Heart right ventricle (tissue), 16 donors: ENCODE measurements at places on chromosomes 5 and 9. TPM values are rescaled to one million over a fixed set of nuclear protein-coding genes. Genes with fewer than 3 reads are reported as not detected.
A peak's percentile ranks its signal among the peaks of the same experiment; 100 is the strongest.

Gene CCDC152
- 1.3 TPM for total RNA-seq

DNA sequence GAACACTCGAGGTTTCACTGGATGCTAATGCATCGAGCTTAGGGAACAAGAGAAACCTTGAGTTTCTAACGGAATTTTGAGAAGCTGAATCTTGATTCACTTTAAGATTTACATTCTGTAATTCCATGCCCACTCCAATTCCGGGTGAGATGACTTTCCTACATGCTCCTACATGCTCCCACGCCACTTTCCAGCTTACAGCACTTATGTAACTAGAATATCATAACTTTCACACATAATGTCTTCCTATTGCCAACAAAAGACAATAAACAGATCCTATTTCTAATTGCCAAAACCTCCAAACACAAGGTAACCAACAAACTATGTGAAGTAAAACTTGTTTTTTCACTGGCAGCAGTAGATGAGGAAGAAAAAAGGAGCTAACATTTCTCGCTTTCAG, 72.9 kb downstream of the ECPAS start:
- no peak overlapping the region for H3K4me3 ChIP-seq
- H3K36me3 ChIP-seq, result peaks cover 6% of the 10 kb centered on the region
- DNase-seq, result no peak

- H3K27ac ChIP-seq, result no peak overlapping the region
- H3K4me1 ChIP-seq, result peaks cover 52% of the 10 kb centered on the region
- no peak for DNase-seq
- no peak overlapping the region for H3K4me3 ChIP-seq
These were observed 11.9 kb downstream of the SIL1 start for GRCh38 chr5:139186261-139186660.

DNA sequence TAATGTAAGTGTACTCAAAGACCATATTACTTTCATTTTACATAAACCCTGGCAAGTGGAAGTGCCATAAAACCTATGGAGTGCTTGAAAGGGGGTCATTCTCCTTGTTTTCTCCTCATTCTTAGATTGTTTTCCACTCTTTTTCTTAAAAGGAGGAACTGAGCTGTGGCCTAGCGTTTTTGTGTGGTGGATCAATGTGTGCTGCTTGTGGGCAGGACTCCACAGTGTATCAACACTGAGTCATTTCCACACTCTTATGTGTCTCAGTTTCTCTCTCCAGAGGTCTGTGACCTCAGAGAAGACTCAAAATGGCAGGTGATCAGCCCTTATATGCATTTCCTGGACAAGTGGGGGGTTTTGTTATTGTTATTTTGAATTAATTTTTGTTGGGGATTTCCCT, 516.1 kb upstream of the CDH10 start:
- no peaks in the 10 kb centered on the region for H3K27me3 ChIP-seq
- H3K4me1 ChIP-seq, result no peaks in the 10 kb centered on the region
- no peak overlapping the region for H3K4me3 ChIP-seq
- no peaks in the 10 kb centered on the region for H3K36me3 ChIP-seq

- H3K36me3 ChIP-seq, result no peaks in the 10 kb centered on the region
- H3K4me3 ChIP-seq, result no peak overlapping the region
- H3K4me1 ChIP-seq, result no peaks in the 10 kb centered on the region
- H3K27me3 ChIP-seq, result no peaks in the 10 kb centered on the region
These were observed 1835.2 kb upstream of the NUDT12 start for GRCh38 chr5:105397749-105398148.

Gene TLR4
- 16.9 TPM for total RNA-seq

DNA sequence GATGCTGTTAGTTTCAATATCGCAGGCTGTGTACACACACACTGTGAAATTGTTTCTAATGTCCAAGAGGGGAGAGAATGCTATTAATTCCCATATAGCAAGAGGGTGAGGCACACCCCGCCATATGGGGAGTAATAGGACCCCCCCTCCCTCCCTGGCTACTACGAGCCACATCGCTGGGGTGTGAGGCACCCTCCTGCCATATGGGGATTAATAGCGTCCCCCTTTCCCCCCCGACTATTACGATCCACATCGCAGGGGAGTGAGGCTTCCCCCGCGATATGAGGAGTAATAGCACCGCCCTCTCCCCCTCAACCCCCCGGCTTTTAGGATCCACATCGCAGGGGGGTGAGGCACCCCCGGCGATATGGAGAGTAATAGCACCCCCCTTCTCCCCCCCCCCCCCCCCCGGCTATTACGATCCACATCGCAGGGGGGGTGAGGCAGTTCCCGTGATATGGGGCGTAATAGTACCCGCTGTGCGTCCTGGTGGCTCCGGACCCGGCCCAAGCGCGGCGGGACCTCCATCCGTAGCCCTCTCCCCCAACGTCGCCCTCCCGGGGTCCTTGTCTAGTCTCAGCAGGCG, 494 bp upstream of the STK32A start:
- peak overlapping the region; percentile 62 for H3K4me3 ChIP-seq
- H3K27me3 ChIP-seq, result no peaks in the 10 kb centered on the region
- H3K27ac ChIP-seq, result no peak overlapping the region
- no peaks in the 10 kb centered on the region for H3K36me3 ChIP-seq
- DNase-seq, result no peak
- peaks cover 5% of the 10 kb centered on the region for H3K4me1 ChIP-seq

GRCh38 chr9:72217306-72217842, 68.1 kb downstream of the GDA start:
- H3K4me1 ChIP-seq, result no peaks in the 10 kb centered on the region
- no peaks in the 10 kb centered on the region for H3K36me3 ChIP-seq
- no peak overlapping the region for H3K27ac ChIP-seq
- no peak for DNase-seq
